ENCODE measurements at places on chromosomes 5 and 9.
A peak's percentile ranks its signal among the peaks of the same experiment; 100 is the strongest.

DNA sequence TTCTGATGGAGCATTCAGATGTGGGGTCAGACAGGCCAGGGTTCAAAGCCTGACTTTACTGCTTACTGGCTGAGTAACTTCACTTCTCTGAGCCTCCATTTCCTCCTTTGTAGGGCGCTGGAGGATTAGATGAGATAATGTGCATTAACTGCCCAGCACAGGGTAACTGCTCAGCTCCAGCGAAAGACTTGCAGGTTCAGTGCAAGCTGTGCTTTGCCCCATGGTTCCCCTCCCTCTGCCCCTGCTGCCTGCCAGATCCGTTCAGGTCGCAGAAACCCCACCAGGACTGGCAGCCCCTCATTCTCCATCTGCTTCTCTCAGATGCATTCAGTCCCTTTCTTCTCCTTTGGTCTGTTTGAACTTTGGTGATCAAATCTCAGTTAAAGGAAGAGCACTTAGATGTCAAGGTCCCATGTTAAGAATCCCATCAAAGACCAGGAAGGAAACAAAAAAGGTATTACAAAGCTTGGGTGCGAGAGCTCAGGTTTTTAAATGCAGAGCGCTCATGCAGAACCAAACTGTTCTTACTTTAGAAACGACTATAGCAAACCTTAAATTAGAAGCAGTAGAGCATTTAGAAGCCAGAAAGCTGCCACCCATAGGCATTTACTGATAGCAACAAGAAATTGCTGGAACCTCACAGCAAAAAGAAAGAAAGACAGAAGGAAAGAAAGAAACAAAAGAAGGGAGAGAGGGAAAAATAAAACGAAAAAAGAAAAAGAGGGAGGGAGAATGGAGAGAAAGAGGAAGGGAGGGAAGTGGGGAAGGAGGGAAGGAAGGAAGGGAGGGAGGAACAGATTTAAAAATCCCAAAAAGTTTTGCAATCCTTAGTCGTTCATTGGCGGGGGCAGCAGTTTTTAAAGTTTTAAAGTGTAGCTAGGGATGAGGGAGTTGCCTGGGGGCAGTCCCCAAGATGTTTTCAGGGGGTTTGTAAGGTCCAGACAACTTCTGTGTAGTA, 23.5 kb downstream of the AFAP1L1 start:
- DNase-seq, result no peak

DNA sequence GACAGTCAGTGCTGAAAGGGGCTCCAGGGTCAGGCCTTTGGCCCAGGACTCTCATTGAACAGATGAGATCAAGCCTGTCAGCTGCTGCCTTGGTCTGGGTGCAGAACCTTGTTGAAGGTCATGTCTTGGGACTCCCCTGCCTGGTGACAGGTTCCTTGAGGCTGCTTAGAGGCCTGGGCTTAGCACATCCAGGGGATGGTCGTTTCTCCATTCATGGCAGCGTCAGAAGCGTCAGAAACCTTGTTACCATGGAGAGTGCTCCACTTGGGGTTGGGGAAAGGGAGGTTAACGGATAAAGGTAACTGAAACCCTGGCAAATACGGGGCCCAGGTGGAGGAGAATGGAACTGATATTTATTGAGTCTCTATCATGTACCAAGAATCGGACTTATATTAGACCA, 8.8 kb downstream of the ARPC5L start:
- no peak for DNase-seq

DNA sequence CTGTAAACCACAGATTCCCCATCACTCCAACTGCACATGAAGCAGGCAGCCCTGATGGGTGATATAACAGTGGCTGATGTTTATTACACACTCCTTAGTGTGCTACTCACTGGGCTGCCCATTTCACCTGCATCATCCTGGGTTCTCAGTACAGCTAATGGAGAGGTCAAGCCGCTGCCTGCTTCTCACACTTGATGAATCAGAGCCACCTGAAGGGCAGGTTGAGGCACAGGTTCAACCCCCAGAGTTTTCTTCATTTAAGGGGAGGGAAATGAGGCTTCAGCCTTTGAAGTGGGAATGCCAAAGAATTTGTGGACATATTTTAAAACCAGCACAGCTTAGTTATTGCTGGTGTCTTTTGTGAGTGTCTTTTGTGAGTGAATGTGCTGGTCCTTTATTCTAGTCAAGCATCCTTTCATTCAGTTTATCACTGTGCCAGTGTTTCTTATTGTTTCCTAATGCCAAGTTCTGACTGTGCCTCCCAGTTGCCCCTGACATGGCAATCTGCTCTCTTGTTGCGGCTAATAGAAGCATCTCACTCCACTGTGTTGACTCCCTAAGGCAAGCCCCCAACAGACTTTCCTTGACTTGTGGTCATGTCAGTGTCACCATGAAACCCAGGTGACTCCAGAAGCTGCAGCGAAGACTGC, 109.2 kb downstream of the FBXL7 start:
- DNase-seq, result no peak

- no peak for DNase-seq
Measured at GRCh38 chr5:93158841-93159240, 422.2 kb downstream of the NR2F1-AS1 start.

GRCh38 chr5:164975986-164976385, 1470.6 kb downstream of the MAT2B start:
- no peak for DNase-seq

DNA sequence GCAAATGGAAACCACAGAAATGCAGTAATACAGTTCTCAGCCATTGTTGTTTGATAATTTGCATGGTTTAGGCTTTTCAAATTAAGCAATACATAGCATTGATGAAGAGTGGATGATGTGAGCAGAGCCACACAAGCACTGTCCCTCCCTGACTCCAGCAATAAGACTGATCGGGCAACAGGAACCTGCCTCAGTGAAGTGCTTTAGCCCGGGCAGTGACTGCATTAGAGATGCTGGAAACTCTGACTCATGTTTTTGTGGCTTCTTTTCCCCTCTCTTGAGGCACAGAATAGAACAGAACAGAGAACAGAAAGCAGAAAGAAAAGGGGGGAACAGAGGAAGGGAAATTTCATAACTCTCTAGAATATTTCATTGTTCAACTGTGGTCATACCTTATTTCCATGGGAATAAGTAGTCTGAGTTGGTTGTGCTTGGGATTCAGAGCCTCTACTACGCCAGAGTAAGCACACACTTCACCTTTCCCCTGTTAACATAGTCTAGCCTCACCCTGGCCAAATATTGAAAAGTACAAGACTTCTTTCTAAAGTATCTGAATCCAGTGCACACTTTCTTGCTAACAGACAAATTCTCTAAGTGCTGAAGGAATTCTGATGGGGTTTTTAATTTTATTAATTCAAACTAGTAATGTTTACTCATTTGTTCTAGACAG, 164.8 kb upstream of the VCAN start:
- peak; percentile 89 for DNase-seq

DNA sequence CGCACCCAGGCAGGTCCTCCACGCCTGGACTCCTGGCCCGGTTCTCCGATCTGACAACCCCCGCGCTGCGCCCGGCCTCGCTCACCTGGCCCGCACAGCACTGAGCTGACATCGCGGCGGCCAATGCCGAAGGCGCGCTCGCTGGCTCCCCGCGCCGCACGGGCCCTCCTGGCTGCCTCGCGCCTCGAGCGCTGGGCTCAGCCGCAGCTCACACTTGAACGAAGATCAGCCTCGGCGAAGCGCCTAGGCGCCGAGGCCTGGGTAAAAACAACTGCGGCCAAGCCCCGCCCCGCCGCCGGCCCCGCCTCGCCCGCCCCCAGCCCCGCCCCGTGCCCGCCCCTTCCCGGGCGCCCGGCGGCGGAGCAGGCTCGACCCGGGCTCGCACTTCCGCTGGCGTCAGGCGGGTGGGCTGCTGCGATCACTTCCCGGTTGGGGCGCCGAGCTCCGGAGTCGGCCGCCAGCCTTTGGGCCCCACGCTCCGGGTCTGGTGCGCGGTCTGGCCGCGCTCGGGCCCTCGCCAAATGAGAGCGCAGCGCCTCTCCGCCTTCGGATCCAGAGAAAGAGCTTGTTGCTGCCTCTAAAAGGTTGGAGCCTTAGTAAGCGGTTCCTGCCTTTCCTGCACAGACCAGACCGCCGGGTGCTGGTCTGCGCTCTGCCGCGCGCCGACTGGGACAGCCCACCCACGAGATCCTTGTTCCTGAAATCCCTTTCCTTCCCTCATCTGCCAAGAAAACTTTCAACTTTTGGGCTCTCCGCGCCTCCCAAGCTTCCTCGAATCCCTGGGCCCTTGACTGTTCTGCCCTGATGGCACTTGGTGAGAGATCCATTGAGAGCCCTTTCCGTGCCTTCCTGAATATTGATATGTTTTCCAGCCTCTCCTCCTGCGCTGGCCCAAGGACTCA, at the start of gene SERINC5:
Gene SERINC5, minus strand, starts transcription at position 238 of the 902 bp plus-strand sequence. Its CDS starts 126 bp downstream, at position 112.
- peak; percentile 80 for DNase-seq

DNA sequence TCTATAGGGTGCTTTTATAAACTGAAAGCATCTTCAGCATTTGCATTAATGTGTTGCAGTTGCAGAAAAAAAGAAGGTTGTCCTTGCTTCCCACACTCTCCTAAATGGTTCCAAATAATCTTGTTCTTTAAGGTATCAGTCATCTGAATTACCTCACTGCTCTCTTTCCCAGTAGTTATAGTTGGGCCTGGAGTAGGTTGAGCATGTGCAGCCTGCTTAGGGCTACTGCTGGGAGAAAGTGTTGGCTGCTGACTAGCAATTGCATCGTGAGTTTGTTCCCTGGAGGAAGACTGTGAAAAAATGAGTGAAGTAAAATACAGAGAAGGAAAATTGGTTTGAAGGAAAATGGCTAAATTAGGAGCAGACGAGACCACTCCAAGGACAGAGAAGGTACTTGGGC, 74.5 kb downstream of the PRR16 start:
- DNase-seq, result peak; percentile 62

DNA sequence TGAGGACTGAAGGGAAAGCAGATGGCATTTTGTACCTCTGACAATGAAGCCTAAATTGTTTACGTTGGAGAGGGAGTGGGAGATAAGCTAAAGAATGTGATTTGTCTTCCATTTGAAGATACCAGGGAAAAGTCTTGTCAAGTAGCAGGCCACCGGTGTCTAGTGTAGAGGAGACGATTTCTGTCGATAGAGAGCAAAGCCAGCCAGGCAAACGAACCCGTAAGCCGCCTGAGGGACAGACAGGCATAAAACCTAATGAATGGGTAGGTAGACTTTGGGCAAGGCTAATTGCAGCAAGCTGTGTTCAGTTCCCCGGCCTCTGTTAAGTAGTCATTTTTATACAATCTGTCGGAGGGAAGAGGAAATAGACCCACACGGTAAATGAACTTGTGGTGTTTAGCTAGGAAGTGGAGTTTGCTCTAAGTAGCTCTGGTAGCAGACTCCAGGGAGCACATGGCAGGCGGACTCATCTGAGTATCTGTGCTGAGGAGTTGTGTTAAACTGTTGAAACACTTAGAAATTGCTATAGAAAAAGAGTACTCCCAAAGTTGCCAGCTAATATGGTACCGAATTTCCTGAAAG, 28.8 kb downstream of the SMARCA2 start:
- no peak for DNase-seq

- peak; percentile 57 for DNase-seq
Measured at GRCh38 chr9:86287013-86287412, 4.7 kb upstream of the ISCA1 start.
